ENCODE measurements at places on chromosomes 11 and 22. TPM values are rescaled to one million over a fixed set of nuclear protein-coding genes. Genes with fewer than 3 reads are reported as not detected.

DGCR6L gene
- total RNA-seq = 58.2 TPM

PGM2L1 gene
- 4.2 TPM for total RNA-seq

VPREB1 gene
- total RNA-seq = not detected

KRTAP5-7 gene
- total RNA-seq = 0.33 TPM

OR2AG1 gene
- not detected for total RNA-seq

GDPD4 gene
- not detected for total RNA-seq

INS gene
- not detected for total RNA-seq

MAPK8IP2 gene
- 1.1 TPM for total RNA-seq

ZNF280B gene
- 0.45 TPM for total RNA-seq

EMSY gene
- total RNA-seq = 30.8 TPM

PRG3 gene
- total RNA-seq = not detected

PIH1D2 gene
- 5.5 TPM for total RNA-seq

CNGA4 gene
- not detected for total RNA-seq

MYOD1 gene
- total RNA-seq = not detected

CCDC86 gene
- total RNA-seq = 12.0 TPM

OR5B21 gene
- not detected for total RNA-seq

OR8A1 gene
- total RNA-seq = not detected

OR4A16 gene
- total RNA-seq = not detected

IRAG1 gene
- total RNA-seq = 17.6 TPM

FREY1 gene
- total RNA-seq = 1.6 TPM

MOGAT2 gene
- not detected for total RNA-seq

SLC25A18 gene
- not detected for total RNA-seq

OSBPL5 gene
- total RNA-seq = 17.3 TPM

SMC1B gene
- 0.09 TPM for total RNA-seq

TENM4 gene
- 26.4 TPM for total RNA-seq

OLFML1 gene
- 27.1 TPM for total RNA-seq

SLC22A25 gene
- not detected for total RNA-seq

PLA2G3 gene
- total RNA-seq = 0.09 TPM

MOV10L1 gene
- total RNA-seq = 5.1 TPM

TMEM25 gene
- 7.7 TPM for total RNA-seq

HEPHL1 gene
- total RNA-seq = not detected

HTR3B gene
- total RNA-seq = not detected

OR52I1 gene
- not detected for total RNA-seq

UPB1 gene
- total RNA-seq = not detected

PGR gene
- total RNA-seq = 0.63 TPM

AMOTL1 gene
- 64.7 TPM for total RNA-seq

MUC5AC gene
- total RNA-seq = under 0.01 TPM

KIF18A gene
- total RNA-seq = 0.82 TPM

ALG9 gene
- total RNA-seq = 41.7 TPM

CAPRIN1 gene
- total RNA-seq = 295 TPM

SLC37A2 gene
- 0.63 TPM for total RNA-seq

RBMXL2 gene
- total RNA-seq = not detected

P2RX6 gene
- 5.9 TPM for total RNA-seq

PDE3B gene
- total RNA-seq = 2.8 TPM

NPAS4 gene
- total RNA-seq = not detected

YAP1 gene
- total RNA-seq = 158 TPM

CARD10 gene
- total RNA-seq = 5.8 TPM

GLYATL1 gene
- total RNA-seq = not detected

CDC45 gene
- 22.9 TPM for total RNA-seq

CDHR5 gene
- total RNA-seq = not detected

GLYATL2 gene
- total RNA-seq = 3.3 TPM
